Neuronal stem cell (in vitro differentiated cells): ENCODE measurements at places on chromosomes 7 and 10.

- no peak for DNase-seq
These were observed 188.8 kb upstream of the SMIM30 start for GRCh38 chr7:113307147-113307546.

GRCh38 chr10:24502006-24502405 is 221.7 kb downstream of the ARHGAP21 start:
- no peak for DNase-seq

GRCh38 chr10:110456046-110456445 is 41.7 kb upstream of the DUSP5 start:
- no peak for DNase-seq

DNA sequence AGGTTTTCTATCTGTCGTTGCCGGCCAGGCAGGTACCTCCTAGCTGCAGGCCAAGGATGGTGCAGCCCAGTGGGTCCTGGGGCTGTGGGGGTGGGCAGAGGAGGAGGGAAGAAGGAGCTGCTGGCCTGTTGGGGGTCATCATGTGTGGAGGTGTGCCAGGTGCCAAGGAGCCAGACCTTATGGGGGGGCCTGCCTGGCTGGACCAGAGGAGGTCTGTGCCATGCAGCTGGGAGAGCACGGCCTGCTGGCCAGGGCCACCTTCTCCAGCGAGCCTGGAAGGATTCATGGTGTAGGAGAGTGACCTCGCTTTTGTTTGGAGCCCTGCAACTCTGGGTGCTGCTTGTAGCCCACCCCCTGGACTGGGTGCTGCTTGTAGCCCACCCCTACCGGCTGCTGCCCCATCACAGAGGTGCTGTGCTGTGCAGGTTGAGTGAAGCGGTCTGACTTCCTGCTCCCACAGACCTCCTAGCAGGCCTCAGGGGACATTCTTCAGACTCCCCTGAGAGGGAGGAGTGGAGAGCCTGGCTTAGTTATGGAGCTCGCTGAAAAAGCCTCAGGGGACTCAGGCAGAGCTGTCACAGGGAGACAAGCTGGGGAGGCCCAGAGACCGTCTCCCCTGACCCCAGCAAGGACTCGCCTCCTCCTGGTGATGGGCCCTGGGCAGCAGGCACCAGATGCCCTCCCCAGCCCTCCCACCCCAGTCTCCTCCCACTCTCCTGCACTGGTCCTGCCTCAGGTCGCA is 67.7 kb upstream of the AQP1 start:
- no peak for DNase-seq

DNA sequence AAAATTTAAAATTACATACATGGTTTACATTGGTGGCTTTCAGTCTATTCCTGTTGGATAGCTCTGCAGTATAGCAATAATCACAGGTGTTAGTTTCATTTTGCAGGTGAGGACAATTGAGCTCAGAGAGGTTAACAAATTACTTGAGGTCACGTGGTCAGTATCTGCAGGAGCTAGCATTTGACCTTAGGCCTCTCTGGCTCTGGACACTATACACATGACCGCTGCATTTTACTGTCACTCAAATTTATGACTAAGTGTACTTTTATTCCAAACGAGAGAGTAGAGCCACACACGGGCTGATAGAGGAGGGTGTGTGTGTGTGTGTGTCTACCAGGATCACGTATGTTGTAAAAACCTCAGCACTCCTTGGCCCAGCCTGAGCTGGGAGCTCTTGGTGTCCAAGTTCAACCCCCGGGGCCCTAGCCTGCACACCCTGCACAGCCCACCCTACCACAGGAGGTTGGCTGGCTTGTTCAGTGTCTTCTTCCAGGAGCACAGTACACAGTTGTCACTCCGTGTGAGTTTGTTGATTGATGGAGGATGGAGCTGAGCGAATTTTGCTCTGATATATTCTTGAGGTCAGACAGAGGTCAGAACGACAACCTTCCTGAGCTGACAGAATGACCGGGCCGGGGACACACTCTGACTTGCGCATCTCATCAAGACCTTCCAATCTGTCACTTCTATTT is 272.7 kb downstream of the GFRA1 start:
- no peak for DNase-seq

- no peak for DNase-seq
These were observed 89.8 kb downstream of the TMEM130 start for GRCh38 chr7:98779800-98780587.

GRCh38 chr10:112960151-112960681 is 10.2 kb downstream of the TCF7L2 start:
- DNase-seq: no peak

GRCh38 chr10:129120441-129120840 is 346.6 kb upstream of the MGMT start:
- no peak for DNase-seq

GRCh38 chr10:61179771-61180170 is 235.8 kb upstream of the RHOBTB1 start:
- no peak for DNase-seq

DNA sequence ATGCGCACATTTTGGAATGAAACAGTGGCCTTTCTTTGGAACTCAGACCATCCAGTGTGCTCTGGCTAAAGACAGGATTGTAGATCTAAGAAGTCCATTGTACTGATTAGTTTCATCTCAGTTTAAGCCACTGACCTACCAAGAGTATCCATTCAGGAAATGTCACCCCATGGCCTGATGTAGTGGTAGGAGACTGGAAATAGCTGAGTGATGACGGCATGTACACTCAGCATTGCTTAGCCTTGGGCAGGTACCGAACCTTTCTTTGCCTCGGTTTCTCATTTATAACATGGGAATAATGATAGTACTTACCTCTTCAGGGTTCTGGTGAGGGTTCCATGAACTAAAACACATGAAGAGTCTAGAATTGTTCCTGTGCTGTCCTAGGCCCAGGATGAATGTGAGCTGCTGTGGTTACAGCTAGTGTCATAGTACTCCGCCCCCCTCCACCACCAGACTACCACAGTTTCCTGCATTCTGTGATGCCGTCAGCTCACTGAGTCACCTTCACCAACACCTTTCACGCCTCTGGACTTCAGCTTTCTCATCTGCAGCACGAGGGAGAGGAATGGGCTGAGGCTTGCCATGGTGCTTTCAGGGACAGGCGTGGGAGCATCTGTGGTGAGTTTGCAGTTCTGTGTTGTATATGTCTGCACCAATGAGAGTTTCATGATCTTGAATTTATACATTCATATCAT is 484.0 kb upstream of the GALNT17 start:
- no peak for DNase-seq

- DNase-seq: no peak
These were observed 32.2 kb downstream of the BAIAP2L1 start for GRCh38 chr7:98368716-98369115.

DNA sequence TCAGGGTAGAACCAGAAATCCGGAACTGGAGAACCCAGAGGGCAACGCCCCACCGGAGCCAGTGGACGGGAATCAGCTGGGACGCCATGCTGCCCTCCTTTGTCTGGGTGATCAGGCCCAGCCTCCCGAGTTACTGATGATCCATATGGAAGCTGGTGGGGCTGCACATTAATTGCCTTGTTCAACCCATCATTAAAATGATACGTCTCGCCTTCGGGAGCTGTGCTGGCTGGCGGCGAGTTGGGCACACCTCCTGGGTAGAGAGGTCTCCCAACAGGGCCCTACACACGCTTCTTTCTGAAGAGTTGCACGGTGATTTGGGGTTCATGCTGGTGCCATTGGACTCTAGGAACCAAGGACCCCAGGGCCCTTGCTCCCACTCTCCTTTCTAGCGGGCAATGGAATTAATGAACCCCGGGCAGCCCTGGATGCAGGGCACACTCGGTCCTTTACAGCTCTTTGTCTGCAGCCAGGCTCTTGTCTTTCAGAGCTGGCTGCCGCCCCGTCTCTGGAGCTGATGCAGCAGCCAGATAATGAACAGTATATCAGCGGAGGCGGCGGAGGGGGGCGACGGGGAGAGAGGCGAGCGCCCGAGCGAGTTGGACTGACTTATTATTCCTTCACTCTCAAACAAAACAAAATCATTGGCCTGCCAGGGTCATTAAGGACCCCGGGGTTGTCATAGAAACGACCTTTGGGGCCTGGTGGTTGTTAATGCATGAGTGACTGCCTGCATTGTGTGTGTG is 412.2 kb upstream of the ZMIZ1 start:
- DNase-seq: peak; percentile 99

GRCh38 chr10:69242040-69242851 is 22.1 kb downstream of the HKDC1 start:
- DNase-seq: no peak

- DNase-seq: no peak
These were observed 33.3 kb downstream of the PKD1L1 start for GRCh38 chr7:47914717-47915615.

DNA sequence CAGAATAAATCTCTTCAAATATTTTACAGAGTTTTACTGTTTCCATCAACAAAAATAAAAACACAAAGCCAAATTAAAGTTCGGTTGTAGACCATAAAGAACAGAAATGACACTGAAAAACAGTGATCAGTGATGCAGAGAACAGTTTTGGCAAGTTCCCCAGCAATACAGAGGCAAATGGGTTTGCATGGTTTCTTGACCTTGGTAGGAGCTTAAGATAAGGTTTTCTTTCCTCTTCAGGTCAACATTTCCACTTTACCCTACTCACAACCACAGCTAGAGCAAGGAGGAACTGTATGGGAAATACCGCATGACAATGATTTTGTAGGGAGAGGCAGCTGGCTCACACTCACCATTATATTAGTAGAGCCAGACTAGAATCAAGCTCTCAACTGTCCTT is 199.5 kb downstream of the SH2D4B start:
- no peak for DNase-seq

GRCh38 chr7:44912775-44913347 is 27.5 kb upstream of the PURB start:
- no peak for DNase-seq

DNA sequence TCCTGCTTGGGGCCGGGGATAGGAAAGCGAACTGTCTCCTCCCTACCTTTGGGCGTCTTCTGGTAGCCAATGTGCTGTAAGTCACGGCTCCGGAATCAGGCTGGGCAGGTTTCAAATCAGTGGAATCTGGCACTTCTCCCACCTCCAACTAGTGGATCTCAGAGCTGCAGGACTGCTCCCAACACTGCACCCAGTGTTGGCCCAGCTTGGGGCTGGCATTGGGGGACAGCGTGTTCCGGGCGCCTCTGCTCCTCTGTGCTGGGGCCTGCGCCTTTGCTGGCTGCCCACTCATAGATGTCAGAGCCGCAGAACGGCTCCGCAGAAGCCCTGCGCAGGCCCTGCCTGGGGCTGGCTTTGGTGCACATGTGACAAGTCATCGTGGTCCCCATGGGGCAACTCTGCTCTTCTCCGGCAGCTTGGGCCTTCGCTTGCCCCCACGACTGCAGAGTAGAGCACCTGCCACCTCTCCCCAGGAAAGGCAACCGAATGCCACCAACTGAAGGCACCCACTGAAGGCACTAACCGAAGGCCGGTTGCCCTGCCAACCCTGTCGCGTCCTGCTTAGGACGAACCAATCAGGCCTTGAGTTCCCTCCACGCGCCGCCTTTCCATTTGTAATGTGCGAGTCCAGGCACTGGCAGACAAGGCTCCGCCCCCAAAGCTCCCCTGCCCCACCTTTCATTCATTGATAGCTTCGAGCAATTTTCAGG is 85.5 kb upstream of the ABI1 start:
- DNase-seq: no peak

DNA sequence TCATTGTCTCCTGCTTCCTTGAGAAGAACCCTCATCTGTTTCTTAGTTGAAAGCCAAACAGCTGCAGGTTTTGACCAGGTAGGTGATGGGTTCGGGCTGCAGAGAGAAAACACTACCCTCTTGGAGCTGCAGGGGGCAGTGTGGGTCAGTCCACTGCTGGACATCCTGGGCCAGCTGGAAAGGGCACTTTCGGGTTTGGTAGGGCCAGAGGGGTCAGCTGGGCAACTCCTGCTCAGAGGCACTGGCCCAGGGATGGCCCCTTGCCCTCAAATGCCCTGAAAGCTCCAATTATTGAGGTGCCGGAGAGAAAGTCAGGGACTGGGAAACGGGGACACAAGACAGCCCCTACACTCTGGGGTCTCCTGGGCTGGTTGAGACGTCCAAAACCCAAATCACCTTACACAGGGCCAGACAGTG is 90.7 kb downstream of the MKI67 start:
- DNase-seq: peak; percentile 41

GRCh38 chr10:133124357-133125211 is 35.4 kb upstream of the KNDC1 start:
- peak; percentile 56 for DNase-seq

DNA sequence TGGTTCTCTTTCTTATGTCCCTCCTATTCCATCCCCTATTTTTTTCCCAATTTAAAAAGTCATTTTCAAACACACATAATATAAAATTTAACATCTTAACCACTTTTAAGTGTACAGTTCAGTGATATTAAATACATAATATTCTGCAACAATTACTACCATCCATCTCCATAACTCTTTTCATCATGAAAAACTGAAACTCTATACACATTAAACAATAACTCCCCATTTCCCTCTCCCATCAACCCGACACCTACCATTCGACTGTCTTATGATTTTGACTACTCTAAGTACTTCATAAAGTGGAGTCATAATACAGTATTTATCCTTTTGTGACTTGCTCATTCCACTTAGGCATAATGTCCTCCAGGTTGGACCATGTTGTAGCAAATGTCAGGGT is 2.6 kb downstream of the KIF11 start:
- no peak for DNase-seq

GRCh38 chr10:13775786-13776775 is 189.3 kb downstream of the PRPF18 start:
- no peak for DNase-seq

DNA sequence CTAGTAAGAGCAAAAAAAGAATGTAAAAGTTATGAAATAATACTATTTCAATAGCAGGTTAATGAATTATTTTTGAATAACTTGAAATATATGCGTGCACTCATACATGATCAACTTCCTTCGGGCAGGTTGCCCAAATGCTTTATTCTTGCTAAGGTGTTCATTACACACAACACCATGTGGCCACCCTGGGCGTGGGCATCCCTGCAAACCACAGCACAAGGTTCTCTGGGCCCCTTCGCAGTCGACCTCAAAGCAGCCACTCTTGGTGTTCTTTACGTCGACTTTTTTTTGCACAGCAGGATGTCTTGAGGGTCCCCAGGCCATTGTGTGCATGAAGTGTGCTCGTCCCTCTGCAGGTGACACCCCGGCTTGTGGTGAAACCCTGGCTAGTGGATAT is 300.7 kb upstream of the PITRM1 start:
- no peak for DNase-seq

- DNase-seq: no peak
These were observed 86.2 kb upstream of the ANLN start for GRCh38 chr7:36303202-36304098.

DNA sequence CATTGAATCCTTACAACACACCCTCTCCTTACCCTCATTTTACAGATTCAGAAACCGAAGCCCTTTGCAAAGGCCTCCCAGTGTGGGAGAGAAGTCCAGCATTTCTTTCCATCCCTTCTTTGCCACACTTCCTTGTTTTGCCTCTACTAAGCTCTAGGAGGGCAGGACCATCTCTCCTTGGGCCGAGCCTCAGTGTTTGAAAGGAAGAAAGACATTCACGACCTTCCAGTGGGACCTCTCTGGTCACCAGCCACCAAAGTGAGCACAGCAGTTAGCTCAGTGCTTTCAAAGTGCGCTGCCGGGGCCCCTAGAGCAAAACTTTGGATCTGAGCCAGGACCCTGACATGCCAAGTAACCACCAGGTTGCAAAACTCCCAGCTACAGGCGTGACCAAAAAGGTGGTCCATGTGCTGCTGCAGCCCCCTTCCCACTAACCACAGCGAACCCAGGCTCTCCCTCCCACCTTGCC is 12.4 kb downstream of the CTBP2 start:
- DNase-seq: no peak
